ENCODE measurements at places on chromosomes 7 and 10. TPM values are rescaled to one million over a fixed set of nuclear protein-coding genes. Genes with fewer than 3 reads are reported as not detected.

PRRT4 gene
- 0.45 TPM for total RNA-seq

PLXNA4 gene
- total RNA-seq: 2.3 TPM

C10orf53 gene
- total RNA-seq: not detected

IFIT1B gene
- not detected for total RNA-seq

DNA sequence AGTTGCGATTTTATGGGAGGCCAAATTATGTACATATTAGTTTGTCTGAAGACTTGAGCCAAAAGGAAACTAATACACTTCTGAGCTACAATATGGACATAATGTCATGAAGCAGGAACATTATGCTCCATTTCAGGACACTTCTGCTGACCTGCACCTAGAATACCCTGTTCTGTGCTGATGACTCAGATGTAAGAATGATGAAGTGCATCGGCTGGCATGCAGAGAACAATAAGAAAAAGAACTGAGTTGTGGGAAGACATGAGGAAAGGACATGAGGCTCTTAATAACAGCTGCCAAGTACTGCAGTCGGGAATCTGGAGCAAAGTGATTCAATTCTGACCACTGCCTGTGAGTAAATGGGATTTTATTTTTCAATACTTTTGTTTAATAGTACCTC lies 192.9 kb upstream of the VSTM2A start:
- ATAC-seq: no peak

GRCh38 chr7:55366461-55367070 lies 1.4 kb downstream of the LANCL2 start:
- peak; percentile 24 for ATAC-seq

GRCh38 chr10:94172332-94172731 lies 178.6 kb downstream of the PLCE1 start:
- ATAC-seq: no peak

- peak; percentile 31 for ATAC-seq
Measured at GRCh38 chr7:155533827-155534690, 12.3 kb downstream of the CNPY1 start.

DNA sequence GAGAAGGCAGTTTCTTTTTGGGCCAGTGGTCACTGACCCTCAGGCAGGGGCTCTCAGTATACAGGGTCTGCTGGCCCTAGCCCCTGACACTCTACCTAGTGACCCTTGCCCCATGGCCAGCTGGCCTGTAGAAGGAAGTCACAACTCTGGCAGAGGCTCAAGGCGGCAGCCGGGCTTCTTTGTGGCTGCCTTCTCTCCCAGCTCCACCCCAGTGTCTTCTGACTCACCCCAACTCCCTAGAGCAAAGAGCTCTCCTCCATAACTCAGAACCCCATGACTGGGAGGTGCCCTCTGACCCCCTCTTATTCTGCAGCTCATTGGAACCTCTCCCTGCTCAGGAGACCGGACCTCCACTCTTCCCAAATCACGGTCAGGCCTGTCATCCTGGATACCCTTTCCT lies 358.2 kb downstream of the FGFR2 start:
- ATAC-seq: no peak

GRCh38 chr10:30365278-30365677 lies 16.2 kb upstream of the MTPAP start:
- ATAC-seq: no peak

Measured in activated T-helper 17 cell treated with anti-CD3 and anti-CD28 coated beads, Interleukin-2, amount 50 U/mL, for 72 hours (primary cell).